ENCODE measurements at places on chromosomes 11 and 22.

- DNase-seq, result no peak
Measured at GRCh38 chr22:28589102-28589750, 90.4 kb downstream of the TTC28 start.

- DNase-seq, result peak; percentile 26
Measured at GRCh38 chr22:30422481-30423300, 2.9 kb upstream of the MTFP1 start.

DNA sequence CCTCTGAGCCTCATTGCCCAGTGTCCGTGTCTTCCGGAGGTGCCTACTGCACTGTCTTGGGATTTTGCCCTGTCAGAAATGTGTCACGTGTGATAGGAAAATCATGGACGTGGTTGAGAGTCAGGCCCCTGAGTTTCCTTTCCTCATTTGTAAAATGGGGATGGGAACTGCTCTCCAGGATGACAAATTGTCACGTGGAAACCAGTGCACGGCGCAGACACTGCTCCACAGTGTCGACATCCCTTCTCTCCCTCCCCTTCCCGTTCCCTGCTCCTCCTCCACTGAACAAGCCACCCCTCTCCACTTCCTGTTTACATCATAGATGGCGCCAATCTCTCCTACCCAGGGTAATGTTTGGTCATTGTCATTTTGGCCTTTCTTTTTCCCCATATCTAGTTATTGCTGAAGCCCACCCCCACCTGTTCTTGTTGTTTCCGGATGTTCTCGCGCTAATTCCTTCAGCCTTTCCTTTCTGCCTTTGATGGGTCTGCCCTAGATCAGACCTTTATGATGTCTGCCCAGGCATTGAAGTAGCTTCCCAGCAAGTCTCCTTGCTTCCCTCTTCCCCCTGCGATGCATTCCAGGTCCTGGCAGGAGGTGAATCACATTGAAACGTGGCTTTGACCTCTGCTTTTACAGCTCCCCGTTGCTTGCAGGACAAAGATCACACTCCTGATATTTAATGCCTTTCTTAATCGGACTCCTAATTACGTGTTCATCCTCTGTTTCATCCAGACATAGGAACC is 91.8 kb downstream of the TBC1D22A start:
- DNase-seq, result no peak

DNA sequence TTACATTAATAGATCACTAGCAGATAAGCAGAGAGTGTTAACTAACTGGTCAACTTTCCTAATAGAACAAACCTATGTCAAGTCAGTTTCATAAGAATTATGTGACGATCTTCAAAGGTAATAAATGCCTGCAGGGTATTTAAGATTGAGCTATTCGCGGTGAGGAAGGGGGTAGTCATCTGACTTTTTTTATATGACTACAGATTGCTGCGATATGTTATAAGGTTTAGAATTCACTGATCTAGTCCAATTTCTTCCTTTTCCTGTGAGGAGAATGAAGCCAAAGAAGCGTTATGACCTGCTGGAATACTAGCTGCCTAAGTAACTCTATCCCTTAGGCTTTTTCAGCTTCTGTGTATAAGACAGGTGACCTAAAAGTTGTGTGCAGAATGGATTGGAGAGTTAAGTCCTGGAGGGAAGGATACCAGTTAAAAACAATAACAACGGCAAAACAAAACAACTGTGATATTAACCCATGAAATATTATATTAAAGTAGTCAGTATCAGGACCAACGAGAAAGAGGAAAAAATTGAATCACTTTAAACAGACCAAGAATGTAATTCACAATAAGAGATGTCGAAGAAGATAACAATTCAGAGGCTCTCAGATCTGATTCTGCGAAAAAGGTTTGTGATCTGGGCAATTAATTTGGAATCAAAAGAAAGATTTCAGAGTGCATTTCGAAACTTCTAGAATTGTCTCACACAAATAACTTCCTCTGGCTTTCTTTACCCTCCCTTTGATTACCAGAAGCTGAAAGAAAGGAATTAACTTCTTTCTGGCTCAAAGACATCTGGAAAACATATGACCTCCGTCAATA is 630 bp downstream of the CASP4 start:
- peak; percentile 4 for DNase-seq

- no peak for DNase-seq
Measured at GRCh38 chr11:2002042-2002776, 4.6 kb upstream of the H19 start.

GRCh38 chr22:43301866-43302265 is 41.3 kb downstream of the SCUBE1 start:
- DNase-seq, result no peak

GRCh38 chr22:37377927-37378326 is 49.4 kb downstream of the ELFN2 start:
- no peak for DNase-seq

GRCh38 chr11:24496736-24497725 is at the start of gene LUZP2:
Gene LUZP2, plus strand, starts transcription at chr11:24497053.
- DNase-seq, result no peak

GRCh38 chr22:45758603-45759002 is 87.0 kb downstream of the ATXN10 start:
- no peak for DNase-seq
